ENCODE measurements at places on chromosomes 5 and 9.

GRCh38 chr9:32968101-32969011 is 33.1 kb downstream of the APTX start:
- no peak for DNase-seq

DNA sequence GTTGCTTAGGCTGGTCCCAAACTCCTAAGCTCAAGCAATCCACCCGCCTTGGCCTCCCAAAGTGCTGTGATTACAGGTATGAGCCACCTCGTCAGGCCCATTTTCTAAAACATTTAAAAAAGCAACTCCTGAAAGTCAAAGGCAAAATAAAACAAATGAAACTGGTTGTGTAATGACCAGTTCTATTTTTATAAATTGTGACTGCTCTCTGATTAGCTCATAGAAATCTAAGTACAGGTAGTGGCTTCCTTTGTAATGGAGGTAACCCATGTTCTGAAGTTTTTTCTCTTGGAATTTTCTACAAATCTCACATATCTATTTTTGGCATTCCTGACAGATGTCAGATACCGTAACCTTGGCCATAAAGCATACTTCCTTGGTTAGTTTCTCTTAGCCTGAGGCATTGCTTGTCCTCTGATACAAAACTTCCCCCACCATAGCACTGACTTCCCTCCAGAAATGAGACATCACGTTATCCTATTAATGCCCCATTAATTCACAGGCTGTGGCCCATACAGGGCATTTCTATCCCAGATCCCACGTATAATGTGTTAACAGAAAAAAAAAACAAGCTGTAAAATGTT is 14.1 kb upstream of the AK3 start:
- no peak for DNase-seq

DNA sequence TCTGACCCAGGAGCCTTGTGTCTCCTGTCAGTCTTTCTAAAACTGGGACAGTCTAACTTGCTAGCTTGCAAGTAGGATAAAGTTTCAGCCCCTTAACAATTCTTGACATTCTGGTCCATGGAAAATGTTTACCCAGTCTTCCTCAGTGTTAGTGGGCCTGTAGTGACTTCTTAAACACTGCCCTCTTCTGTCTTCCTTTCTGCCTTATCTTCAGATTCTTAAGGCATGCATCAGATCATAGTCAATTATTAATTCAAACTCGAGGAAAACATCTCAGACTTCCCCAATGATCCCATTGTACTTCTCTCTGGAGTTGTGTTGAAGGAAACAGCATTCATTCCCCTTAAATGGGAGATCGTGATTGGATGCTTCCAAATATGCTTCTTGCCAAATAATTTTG is 1199.8 kb downstream of the DTWD2 start:
- no peak for DNase-seq

- no peak for DNase-seq
Observed at GRCh38 chr5:131164191-131165118, 601 bp downstream of the HINT1 start.

DNA sequence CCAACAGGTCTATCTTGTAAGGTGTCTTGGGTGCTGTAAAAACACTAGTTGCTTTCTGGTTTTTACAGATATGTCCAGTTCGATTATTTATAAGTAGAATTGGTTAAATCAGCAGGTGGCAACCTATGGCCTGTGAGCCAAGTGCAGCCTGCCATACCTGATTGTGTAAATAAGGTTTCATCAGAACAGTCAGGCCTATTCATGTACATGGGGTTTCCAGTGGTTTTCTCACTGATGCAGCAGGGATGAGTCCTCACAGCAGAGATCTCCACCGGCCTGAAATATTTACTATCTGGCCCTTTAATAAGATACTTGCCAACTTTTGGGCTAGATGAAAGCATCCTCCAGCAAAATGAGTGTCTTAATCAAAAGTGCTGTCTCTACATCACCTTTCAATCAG is 132.9 kb upstream of the ICE1 start:
- DNase-seq, result no peak

DNA sequence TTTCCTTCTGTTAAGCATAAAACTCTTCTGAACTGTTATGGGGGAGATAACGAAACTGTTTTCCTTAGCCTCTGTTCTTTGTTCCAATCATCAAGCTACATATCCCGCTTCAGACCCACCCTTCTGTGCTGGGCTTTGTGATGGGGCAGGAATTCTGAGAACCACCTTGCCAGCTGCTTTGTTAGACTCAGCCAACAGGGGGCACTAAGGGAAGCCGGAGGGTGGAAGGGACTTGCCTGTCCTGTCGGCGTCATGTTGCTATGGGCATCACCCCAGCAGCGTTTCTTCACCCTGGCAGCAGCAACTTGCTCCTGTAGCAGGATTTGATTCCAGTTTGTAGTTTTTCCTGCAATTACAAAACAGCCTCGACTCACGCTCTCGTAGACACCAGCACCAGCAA is 169.1 kb downstream of the CAAP1 start:
- DNase-seq, result no peak

- DNase-seq, result no peak
Observed at GRCh38 chr5:9428272-9428671, 117.6 kb downstream of the SEMA5A start.

DNA sequence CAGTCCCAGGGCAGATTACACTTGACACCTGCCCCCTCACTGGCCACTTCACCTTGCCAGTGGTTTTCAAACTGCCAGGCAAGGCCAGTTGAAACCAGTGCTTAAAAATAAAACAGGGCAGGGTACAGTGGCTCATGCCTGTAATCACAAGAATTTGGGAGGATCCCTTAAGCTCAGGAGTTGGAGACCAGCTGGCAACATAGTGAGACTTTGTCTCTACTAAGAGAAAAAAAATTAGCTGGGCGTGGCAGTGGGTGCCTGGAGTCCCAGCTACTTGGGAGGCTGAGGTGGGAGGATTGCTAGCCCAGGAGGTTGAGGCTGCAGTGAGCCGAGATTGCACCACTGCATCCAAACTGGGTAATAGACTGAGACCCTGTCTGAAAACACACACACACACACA is 58.1 kb downstream of the ROPN1L start:
- no peak for DNase-seq

- DNase-seq, result no peak
Observed at GRCh38 chr5:143093452-143094086, 309.9 kb downstream of the NR3C1 start.

DNA sequence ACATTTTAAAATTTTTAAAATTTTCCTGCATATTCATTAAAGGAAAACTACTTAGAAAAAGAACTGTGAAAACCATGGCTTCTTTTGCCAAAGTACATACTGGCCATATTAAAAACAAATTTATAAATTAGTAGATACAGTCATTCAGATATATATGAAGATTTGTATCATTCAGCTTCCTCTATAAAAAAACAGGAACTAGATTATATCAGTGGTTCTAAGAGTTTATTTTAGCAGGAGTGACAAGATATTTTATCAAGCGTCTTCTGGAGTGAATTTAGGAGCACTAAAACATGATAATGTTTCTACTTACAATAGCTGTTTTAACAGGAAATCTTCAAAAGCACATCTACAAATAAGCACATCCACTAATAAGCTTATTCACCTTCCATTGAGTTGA is 171.4 kb downstream of the RAPGEF6 start:
- DNase-seq, result no peak

DNA sequence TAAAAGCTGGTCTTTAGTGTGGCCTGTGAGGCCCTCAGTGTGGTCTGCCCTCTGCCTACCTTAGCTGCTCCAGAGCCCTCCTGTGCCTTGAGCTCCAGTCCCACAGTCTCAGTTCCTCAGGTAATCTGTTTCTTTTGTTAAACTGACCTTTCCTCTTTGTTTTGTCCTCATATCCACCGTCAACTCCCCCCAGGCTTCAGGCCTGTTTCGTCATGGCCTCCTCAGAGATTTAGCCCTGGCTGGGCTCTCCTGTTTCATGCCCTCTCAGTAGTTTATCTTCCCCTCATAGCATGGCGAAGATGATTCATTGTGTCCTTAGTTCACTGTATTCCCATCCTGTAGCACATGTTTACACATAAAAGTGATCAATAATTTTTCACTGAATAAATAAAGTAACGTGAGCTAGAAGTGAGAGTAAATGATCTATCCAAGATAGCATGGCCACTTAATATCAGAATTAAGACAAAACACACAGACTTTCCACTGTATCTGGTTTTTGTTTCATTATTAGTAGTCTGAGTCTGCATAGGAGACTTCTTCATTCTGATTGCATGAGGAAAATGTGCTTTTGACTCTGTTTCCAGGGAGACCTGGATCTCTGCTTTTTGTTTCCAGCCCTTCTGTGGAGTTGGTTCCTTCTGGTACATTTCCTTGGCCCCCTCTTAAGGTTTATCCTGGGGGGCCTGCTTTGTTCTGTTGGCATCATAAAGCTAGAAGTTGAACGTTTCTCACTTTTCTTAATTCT is 70.5 kb downstream of the SNX24 start:
- no peak for DNase-seq

- no peak for DNase-seq
Observed at GRCh38 chr5:64569858-64570257, 64.0 kb downstream of the RGS7BP start.

DNA sequence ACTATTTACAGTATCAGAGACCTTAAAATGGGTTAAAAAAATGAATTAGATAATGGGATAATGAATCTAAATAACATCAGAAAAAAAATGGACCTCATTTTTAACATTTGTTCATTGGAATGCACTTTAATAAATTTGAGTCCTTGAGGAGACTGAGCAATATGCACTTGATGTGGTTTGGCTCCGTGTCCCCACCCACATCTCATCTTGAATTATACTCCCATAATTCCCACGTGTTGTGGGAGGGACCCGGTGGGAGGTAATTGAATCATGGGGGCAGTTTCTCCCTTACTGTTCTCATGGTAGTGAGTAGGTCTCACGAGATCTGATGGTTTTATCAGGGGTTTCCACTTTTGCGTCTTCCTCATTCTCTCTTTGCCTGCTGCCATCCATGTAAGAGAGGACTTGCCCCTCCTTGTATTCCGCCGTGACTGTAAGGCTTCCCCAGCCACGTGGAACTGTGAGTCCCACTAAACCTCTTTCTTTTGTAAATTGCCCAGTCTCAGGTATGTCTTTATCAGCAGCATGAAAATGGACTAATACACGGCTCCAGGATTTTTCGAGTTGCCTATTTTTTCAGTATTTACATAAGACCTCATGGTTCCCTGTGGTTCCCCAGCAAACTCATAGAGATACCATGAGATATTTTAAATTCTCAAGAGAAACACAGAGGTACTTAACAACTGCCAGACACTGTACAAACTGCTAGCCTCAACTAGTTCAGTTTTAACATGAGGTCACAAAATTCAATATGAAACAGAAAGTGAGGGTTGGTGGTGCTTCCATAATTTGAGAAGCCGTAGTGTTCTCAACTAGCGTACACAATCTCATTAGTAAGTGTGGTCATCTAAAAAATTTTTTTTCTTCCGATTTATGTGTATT is 128.3 kb downstream of the TLE1 start:
- DNase-seq, result no peak

- DNase-seq, result no peak
Observed at GRCh38 chr9:75891771-75892215, 1.3 kb downstream of the PCSK5 start.

- no peak for DNase-seq
Observed at GRCh38 chr9:33906769-33907168, 89.8 kb downstream of the UBE2R2 start.

GRCh38 chr5:125595095-125595494 is 828.1 kb upstream of the GRAMD2B start:
- no peak for DNase-seq

DNA sequence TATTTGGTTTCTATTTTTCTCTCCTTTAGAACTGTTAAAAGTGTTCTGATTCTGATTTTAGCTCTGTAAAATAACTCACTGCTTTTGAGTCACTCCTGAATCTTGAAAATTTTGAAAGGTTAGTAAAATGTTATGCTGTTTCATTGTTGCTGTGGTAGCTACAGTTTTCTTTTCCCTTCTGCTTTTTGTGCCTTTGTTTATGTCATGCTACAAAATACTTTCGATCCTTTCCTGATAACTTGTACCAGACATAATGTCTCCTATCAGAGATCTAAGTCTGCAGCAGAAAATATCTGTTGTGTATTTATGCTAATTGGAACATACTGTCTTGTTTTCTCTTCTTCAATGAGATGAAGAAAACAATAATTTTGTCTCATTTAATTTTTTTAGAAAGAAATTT is 26.9 kb upstream of the CEP120 start:
- DNase-seq, result no peak

- no peak for DNase-seq
Observed at GRCh38 chr9:27447031-27447683, 76.9 kb upstream of the IFNK start.

DNA sequence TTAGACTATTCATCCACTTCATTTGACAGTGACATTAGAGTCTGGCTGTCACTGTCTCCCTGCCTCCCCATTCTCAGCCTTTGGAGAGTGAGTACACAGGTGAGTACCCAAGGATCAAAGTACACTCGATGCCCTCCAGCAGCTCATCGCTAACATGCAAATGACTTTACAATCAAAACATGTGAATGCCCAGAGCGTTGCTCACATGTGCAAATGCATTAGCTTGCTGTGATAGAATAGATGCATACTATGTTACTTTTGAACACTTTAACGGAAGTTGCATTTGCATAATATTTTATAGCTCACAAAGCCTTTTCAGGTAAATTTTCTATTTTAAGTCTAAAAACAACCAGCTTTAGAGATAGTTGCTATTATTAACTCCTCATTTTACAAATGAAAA is 107.6 kb downstream of the SYK start:
- DNase-seq, result no peak

GRCh38 chr9:15421532-15421931 is 1.1 kb upstream of the SNAPC3 start:
- no peak for DNase-seq

GRCh38 chr9:96491079-96491879 is 41.3 kb downstream of the HABP4 start:
- DNase-seq, result no peak

DNA sequence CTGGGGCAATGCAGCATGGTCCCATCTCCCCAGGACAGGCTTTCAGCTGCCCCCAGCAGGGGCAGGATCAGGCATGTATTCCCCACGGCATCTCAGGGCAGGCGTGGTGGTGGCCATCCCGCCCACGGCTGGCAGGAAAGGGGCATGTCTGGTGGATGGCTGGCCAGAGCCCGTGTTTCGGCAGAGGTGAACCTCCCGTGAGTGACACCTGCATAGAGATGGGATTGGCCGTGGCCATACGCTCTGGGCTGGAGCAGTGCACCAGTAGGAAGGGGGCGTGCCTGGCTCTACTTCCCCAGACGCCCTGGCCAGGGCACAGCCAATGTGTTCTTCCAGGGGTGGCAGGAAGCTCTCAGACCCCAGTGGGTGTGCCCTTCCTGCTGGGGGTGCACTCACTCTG is 139.1 kb downstream of the ZNF354C start:
- no peak for DNase-seq

GRCh38 chr5:168424594-168425323 is 61.5 kb upstream of the RARS1 start:
- DNase-seq, result no peak
